T-helper 17 cell (primary cell): ENCODE measurements at places on chromosomes 4 and X. TPM values are rescaled to one million over a fixed set of nuclear protein-coding genes. Genes with fewer than 3 reads are reported as not detected.

The ARHGAP6 gene
- 16.1 TPM for total RNA-seq

The CXCL5 gene
- 0.25 TPM for total RNA-seq

The BEX1 gene
- not detected for total RNA-seq

The HUWE1 gene
- 214 TPM for total RNA-seq

The SLC49A3 gene
- 2.7 TPM for total RNA-seq

The CXCL11 gene
- total RNA-seq, result not detected

The CT45A5 gene
- not detected for total RNA-seq

The TRIM60 gene
- total RNA-seq, result not detected

The COX7B2 gene
- total RNA-seq, result not detected

The DCX gene
- not detected for total RNA-seq

The FAM156B gene
- 6.0 TPM for total RNA-seq

The UVSSA gene
- total RNA-seq, result 36.0 TPM

The GIMD1 gene
- total RNA-seq, result not detected

The ASB5 gene
- total RNA-seq, result not detected

- no peak overlapping the region for H3K4me3 ChIP-seq
- H3K36me3 ChIP-seq, result peaks cover 4% of the 10 kb centered on the region
- H3K27me3 ChIP-seq, result no peaks in the 10 kb centered on the region
- peaks cover 37% of the 10 kb centered on the region for H3K4me1 ChIP-seq
- DNase-seq, result no peak
- peak overlapping the region; percentile 85 for H3K27ac ChIP-seq
These were observed 62.8 kb downstream of the PPP3CA start for GRCh38 chr4:101284546-101284945.

DNA sequence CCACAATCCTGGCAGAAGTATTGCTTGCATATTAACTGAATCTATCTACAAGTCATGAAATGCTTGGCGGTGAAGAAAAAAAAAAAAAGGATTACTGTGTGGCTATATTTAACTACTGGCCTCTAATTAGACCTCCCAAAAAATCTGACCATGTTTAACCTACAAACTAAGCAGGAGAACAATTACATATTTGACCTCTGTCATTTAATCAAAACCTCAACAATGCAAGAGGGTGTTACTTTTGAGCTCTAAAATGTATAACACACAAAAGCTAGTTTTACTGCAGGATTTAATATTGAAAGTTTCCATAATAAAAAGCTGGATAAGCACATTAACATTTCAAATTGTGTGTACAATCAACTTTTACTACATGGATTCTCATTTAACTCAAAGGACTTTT, 1.5 kb downstream of the ITM2A start:
- H3K4me3 ChIP-seq, result peak overlapping the region; percentile 97
- peak overlapping the region; percentile 97 for H3K27ac ChIP-seq
- peaks cover 26% of the 10 kb centered on the region for H3K4me1 ChIP-seq
- no peak for DNase-seq
- H3K27me3 ChIP-seq, result no peaks in the 10 kb centered on the region

DNA sequence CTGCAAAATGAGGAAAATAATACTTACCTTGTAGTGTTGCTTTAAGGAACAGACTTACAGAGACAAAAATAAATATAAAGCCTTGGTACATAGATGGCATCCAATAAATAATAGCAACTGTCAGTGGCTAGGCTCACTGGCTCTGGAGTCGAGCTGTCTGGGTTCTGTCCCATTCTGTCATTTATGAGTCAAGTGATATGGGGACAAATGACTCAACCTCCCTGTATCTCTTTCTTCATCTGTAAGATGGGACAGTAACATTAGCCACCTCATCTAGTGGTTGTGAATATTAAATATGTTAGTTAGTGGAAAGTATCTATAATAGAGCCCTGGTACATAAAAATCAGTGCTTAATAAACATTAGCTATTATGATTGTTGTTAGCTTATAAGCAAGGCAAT, 16.7 kb upstream of the GATB start:
- no peak overlapping the region for H3K4me3 ChIP-seq
- H3K4me1 ChIP-seq, result peaks cover 6% of the 10 kb centered on the region
- no peak for DNase-seq
- peaks cover 2% of the 10 kb centered on the region for H3K36me3 ChIP-seq

DNA sequence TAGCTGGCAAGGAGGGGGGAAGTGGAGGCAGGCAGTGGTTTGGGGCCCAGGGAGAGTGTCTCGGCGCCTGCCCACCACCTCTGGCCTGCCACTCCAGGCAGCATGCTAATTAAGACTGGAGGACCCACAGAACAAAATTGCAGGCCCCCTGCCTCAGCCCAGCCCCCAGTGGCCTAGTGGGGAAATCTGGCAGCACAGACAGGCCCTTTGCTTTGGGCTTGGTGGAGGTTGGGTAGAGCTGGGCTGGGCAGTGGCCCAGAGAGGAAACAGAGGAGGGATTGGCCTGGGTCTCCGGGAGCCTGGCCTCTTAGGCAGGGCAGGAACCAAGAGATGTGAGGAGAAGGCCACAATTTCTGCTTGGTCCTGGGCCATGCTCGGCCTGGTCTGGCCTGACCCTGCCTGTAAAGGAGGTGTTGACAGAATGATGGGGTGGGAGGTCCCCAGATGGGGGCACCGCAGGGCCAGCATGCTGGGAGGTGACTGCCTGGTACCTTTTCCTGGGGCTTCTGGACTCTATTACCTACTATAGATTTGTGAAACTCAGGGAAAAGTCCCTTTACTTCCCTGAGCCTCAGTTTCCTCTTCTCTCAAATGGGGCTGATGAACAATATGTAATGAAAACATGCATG, 92.4 kb upstream of the PJA1 start:
- no peak for DNase-seq
- H3K27me3 ChIP-seq, result peaks cover 2% of the 10 kb centered on the region
- H3K4me1 ChIP-seq, result no peaks in the 10 kb centered on the region
- H3K27ac ChIP-seq, result no peak overlapping the region

GRCh38 chrX:18983666-18984380, at the start of gene PHKA2:
Gene PHKA2, minus strand, starts transcription at chrX:18984114. Its CDS starts 182 bp downstream, at chrX:18983932.
- H3K4me3 ChIP-seq, result peak within 1 kb of the TSS; percentile 86
- peak within 1 kb of the TSS; percentile 92 for H3K27ac ChIP-seq
- H3K4me1 ChIP-seq, result peaks cover 7% of the 10 kb centered on the region
- DNase-seq, result no peak

- no peaks in the 10 kb centered on the region for H3K27me3 ChIP-seq
- no peak overlapping the region for H3K27ac ChIP-seq
- H3K4me3 ChIP-seq, result no peak overlapping the region
- no peak for DNase-seq
- H3K36me3 ChIP-seq, result peaks cover 2% of the 10 kb centered on the region
These were observed 37.6 kb downstream of the CTBP1 start for GRCh38 chr4:1211371-1211770.

DNA sequence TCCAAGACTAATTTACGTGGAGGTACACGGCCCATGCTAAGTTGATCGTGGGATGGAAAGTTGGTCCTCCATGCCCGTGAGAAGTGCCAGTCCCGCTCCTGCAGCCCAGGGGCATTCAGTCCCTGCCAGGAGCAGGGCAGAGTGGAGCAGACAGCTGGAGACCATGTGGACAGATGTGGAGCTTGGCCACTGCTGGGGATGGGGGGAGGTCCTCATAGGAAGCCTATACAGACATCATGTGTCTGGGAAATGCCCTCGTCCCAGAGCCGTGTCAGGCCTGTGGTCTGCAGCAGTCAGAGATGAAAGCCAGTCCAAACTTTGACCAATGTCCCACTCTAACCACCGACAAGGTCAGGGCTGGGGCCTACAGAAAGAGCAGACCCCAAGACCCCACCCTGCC, 118.4 kb downstream of the CPZ start:
- no peak for DNase-seq
- no peak overlapping the region for H3K4me3 ChIP-seq
- no peak overlapping the region for H3K27ac ChIP-seq
- peaks cover 6% of the 10 kb centered on the region for H3K27me3 ChIP-seq

DNA sequence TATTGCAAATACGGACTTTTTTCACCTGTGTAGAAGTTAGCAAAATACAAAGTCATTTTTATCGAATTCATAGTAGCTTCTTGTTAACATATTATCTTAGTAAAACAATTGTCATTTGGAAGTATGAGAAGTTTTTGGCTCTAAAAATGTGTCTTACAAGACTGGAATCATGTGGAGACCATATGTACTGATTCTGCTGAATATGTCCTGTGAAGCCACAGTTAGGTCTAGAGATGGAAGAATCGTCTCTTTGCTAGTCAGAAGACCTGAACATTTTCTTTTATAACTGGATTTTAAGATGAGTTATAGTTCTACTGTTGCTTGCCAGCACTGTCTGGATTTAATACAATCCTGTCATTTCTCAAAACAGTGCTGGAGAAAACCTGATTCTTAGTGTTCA, 29.0 kb downstream of the TMEM165 start:
- peak overlapping the region; percentile 34 for H3K27ac ChIP-seq
- no peak for DNase-seq
- H3K36me3 ChIP-seq, result peaks cover 8% of the 10 kb centered on the region
- H3K27me3 ChIP-seq, result no peaks in the 10 kb centered on the region
- no peak overlapping the region for H3K4me3 ChIP-seq

DNA sequence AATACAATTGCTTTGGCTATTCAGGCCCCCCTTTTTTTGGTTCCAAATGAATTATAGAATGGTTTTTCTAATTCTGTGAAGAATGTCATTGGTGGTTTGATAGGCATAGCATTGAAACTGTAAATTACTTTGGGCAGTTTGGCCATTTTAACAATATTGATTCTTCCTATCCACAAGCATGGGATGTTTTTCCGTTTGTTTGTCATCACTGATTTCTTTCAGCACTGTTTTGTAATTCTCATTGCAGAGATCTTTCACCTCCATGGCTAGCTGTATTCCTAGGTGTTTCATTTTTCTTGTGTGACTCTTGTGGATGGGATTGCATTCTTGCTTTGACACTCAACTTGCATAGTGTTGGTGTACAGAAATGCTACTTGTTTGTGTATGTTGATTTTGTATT, 33.0 kb downstream of the ADH6 start:
- H3K4me3 ChIP-seq, result no peak overlapping the region
- H3K27me3 ChIP-seq, result no peaks in the 10 kb centered on the region
- no peaks in the 10 kb centered on the region for H3K4me1 ChIP-seq
- DNase-seq, result no peak

GRCh38 chr4:165129924-165130323, 17.3 kb upstream of the TMEM192 start:
- no peak for DNase-seq
- peaks cover 6% of the 10 kb centered on the region for H3K4me1 ChIP-seq
- H3K36me3 ChIP-seq, result peaks cover 9% of the 10 kb centered on the region
- H3K27me3 ChIP-seq, result peaks cover 55% of the 10 kb centered on the region

GRCh38 chr4:534576-535151, 35.7 kb downstream of the PIGG start:
- no peak for DNase-seq
- H3K27ac ChIP-seq, result no peak overlapping the region
- peaks cover 9% of the 10 kb centered on the region for H3K36me3 ChIP-seq

- peak overlapping the region; percentile 96 for H3K27ac ChIP-seq
- H3K4me3 ChIP-seq, result peak overlapping the region; percentile 77
- no peak for DNase-seq
- H3K4me1 ChIP-seq, result peaks cover 14% of the 10 kb centered on the region
- no peaks in the 10 kb centered on the region for H3K36me3 ChIP-seq
These were observed 2.4 kb upstream of the TBL1X start for GRCh38 chrX:9462456-9462855.

- H3K36me3 ChIP-seq, result peaks cover 2% of the 10 kb centered on the region
- H3K4me3 ChIP-seq, result no peak overlapping the region
- H3K4me1 ChIP-seq, result no peaks in the 10 kb centered on the region
- no peak overlapping the region for H3K27ac ChIP-seq
- peaks cover 8% of the 10 kb centered on the region for H3K27me3 ChIP-seq
These were observed 41.8 kb upstream of the CLDN24 start for GRCh38 chr4:183364025-183364424.

- H3K27me3 ChIP-seq, result no peaks in the 10 kb centered on the region
- H3K27ac ChIP-seq, result peak overlapping the region; percentile 6
- DNase-seq, result no peak
- peaks cover 4% of the 10 kb centered on the region for H3K4me1 ChIP-seq
- peaks cover 3% of the 10 kb centered on the region for H3K36me3 ChIP-seq
- no peak overlapping the region for H3K4me3 ChIP-seq
These were observed 145.7 kb downstream of the VSIG4 start for GRCh38 chrX:65894133-65894532.

DNA sequence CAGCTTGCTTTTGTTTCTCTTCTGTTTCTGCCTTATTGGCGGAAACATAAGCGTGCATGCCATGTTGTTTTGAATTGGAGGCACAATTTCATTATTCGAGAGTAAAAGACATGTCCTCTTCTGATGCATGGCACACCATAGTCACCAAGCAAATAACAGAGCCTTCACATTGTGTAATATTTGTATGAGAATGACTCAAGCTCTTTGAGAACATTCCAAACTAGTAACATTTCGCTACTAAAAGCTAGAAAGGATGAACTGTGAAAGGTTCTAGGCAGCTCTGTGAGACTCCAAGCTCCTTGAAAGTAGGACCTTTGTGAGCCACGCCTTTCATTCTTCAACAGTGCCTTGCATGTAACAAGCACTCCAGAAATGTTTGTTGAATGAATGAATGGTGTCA, 9.2 kb upstream of the ANXA3 start:
- H3K36me3 ChIP-seq, result peaks cover 2% of the 10 kb centered on the region
- H3K4me3 ChIP-seq, result no peak overlapping the region
- peaks cover 3% of the 10 kb centered on the region for H3K4me1 ChIP-seq
- no peak overlapping the region for H3K27ac ChIP-seq

GRCh38 chrX:153297376-153297775, 24.2 kb downstream of the PNMA6F start:
- H3K27ac ChIP-seq, result no peak overlapping the region
- no peak overlapping the region for H3K4me3 ChIP-seq
- no peak for DNase-seq
- H3K27me3 ChIP-seq, result peaks cover 6% of the 10 kb centered on the region
- no peaks in the 10 kb centered on the region for H3K36me3 ChIP-seq

DNA sequence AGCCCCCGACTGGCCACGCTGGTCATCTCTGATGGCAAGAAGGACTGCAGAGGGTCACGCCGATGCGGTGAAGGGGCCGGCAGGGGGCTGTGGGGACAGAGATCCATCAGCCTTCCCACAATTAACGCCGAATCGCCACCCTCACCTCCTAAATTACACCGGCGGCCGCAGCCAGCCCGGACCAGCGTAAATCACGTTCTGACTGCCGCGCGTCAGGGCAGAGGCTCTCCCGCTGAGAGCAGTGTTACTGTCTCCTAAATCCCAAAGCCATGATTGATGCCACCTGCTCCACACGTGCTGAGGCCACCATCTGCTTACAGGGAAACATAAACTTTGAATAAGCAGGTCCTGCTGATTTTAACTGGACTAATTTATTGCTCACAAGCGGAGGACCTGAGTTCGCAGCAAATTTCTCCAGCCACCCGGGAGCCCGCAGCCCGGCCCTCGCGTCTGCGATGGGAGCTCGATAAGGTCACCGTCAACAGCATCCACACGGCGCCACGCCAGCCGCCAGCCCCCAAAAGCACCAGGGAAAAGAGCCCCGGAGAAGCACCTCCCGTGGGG, 127.3 kb upstream of the NKX1-1 start:
- no peaks in the 10 kb centered on the region for H3K36me3 ChIP-seq
- DNase-seq, result no peak
- H3K27me3 ChIP-seq, result peaks cover 28% of the 10 kb centered on the region
- no peak overlapping the region for H3K27ac ChIP-seq
- no peak overlapping the region for H3K4me3 ChIP-seq
- H3K4me1 ChIP-seq, result no peaks in the 10 kb centered on the region

GRCh38 chr4:31328932-31329331, 608.8 kb downstream of the PCDH7 start:
- H3K27ac ChIP-seq, result no peak overlapping the region
- no peak overlapping the region for H3K4me3 ChIP-seq
- DNase-seq, result no peak

- H3K27me3 ChIP-seq, result no peaks in the 10 kb centered on the region
- no peak overlapping the region for H3K27ac ChIP-seq
- H3K36me3 ChIP-seq, result no peaks in the 10 kb centered on the region
These were observed 8.1 kb downstream of the LAMTOR3 start for GRCh38 chr4:99886146-99886545.
